ENCODE measurements at places on chromosomes 2 and 18.

DNA sequence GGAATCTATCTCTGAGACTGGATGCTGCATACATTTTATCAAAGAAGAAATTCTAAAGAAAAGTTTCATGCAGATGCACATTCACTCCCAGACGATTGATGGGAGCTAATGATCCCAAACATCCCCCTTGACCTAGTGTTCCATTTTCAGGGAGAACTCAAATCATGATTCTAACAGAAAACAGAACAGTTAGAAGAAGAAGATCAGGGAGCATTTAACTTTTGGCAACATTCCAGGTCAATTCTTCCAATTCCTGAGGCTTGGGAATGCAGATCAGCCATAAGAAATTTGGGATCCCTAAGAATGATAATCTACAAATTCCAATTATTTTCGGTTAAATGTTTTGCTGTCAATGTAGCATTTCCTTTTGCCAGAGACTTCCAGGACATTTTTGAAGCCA is 96.6 kb downstream of the CPO start:
- no peak for DNase-seq

DNA sequence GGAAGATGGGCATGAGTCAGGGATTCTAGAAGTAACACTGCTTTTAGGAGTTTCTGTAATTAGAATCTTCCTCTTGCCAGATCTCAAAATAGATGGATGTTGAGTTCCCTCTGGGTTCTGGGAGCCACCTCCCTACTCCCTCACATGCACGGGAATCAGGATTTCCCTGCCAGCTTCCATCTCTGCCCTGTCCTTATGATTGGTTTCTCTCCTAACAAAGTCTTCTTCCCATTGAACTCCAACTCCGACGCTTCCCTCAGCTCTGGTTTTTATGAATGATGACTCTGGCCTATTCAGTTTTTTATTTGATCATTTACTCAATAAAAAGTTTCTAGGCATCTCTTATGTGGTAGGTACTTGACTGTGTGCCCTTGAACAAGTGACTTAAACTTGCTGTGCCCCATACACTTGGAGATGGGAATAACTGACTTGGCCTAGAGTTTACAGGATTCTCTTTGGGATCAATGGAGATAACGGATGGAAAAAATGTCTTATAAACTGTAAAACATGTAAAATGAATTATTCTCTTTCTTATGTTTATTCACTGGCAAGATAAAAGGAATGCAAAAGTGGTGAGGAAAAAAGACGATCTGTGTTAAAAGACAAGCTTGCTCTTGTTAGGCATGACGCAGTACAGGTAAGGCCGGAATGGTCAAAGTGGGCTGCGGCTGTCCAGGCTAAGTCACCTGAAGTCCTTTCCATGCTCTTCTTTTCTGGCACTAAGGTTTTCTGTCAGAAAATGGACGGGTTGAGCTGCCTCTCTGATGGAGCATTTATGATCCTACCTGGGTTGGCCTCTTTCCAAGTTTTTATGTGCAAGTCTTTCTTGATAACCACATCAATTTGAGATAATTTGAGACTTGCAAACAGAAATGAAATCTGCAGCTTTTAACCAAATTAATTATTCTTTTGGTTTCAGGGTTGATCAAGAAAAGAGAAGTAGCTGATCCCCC is 199.6 kb downstream of the MYCN start:
- no peak for DNase-seq

DNA sequence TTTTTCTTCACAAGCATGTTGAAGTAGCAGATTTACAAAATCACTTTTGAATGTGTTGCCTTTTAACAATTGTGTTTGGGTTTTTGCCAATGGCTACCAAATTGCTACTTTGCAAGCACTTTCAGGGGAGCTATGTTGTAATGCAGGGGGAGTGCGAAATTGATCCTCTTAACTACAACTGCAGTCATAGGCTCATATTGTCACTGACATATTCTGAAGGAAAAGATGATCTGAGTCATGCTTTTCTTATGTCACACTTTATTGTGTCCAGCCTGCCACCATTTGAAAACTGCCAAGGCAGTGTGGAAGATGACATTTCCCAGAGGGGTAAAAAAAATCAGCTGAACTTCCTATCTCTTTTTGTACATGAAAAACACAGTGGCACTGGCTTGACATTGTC is 74.9 kb downstream of the GPD2 start:
- DNase-seq = no peak

DNA sequence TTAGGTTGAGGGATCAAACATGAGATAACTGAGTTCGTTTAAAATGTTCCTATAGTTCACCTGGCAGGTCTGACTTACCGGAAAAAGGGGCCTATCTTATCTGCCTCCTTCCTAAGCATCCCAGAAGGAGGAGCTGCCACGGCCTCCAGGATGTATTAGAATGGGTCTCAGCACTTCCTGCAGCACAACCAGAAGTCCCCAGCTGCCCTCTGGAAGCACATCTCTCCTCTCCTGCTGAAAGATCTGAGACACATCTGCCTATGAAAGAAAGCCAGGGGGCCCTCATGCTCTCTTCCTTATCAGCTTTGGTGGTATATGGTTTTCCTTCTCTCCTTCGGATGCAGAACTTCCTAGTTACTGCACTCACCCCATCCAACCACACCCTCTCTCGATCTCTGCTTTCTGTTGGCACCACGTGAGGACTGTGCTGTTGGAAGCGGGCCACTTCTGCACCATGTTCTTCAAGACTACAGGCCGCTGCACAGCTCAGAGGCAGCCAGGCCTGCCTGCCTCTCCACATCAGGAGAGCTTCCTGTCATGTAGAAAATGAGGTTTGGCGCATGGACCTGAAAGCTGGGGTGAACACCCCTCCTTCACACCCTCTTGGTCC is 6.5 kb downstream of the IGFBP5 start:
- no peak for DNase-seq

DNA sequence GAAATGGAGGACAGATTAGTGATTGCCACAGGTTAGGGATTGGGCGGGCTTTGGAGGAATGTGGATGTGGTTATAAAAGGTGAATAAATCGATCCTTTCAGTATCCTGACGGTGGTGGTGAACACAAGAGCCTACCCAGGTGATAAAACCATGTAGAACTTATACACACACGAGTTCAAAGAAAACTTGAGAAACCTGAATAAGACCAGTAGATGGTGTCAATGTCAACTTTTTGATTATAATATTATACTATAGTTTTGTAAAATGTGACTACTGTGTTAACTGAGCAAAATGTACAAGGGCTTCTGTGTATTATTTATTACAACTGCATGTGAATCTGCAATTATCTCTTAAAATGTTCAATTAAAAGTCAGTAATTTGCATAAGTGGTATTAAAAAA is 136.3 kb downstream of the ERBB4 start:
- DNase-seq = no peak

DNA sequence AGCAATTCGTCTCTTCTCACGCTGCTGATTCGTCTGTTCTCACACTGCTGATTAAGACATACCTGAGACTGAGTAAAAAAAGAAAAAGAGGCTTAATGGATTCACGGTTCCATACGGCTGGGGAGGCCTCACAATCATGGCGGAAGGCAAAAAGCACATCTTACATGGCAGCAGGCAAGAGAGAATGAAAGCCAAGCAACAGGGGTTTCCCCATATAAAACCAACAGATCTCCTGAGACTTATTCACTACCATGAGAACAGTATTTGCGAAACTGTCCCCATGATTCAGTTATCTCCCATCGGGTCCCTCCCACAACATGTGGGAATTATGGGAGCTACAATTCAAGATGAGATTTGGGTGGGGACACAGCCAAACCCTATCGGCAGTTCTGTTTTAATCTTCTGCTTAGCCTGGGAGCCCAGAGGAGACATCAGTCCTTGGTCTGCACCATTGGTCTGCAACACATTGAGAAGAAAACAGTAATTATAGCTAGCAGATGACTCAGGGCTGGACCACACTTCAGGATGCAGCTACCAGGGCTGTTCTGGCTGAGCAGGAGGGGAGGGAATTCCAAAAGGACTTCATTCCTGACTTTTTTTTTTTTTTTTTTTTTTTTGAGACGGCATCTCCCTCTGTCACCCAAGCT is 69.4 kb downstream of the CABLES1 start:
- no peak for DNase-seq

DNA sequence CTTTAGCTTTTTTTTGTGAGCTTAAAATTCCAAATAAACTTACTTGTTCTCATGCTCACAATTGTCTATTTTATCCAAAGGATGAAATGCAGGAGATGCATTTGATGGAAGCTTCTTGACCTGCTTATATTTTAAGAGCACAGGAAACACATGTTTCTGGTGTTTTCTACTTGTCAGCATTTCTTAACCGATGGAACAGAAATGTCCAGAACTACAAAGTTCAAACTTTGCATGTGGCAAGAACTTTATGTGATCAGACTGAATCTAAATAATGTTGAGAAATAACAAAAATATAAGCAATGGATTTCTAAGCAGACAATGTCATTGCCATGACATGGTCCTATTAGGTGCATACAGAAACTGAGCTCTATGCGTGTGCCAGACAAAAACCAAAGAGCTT is 9.9 kb upstream of the CTLA4 start:
- DNase-seq = no peak

- no peak for DNase-seq
Observed at GRCh38 chr2:68284896-68285295, 32.6 kb upstream of the PPP3R1 start.

DNA sequence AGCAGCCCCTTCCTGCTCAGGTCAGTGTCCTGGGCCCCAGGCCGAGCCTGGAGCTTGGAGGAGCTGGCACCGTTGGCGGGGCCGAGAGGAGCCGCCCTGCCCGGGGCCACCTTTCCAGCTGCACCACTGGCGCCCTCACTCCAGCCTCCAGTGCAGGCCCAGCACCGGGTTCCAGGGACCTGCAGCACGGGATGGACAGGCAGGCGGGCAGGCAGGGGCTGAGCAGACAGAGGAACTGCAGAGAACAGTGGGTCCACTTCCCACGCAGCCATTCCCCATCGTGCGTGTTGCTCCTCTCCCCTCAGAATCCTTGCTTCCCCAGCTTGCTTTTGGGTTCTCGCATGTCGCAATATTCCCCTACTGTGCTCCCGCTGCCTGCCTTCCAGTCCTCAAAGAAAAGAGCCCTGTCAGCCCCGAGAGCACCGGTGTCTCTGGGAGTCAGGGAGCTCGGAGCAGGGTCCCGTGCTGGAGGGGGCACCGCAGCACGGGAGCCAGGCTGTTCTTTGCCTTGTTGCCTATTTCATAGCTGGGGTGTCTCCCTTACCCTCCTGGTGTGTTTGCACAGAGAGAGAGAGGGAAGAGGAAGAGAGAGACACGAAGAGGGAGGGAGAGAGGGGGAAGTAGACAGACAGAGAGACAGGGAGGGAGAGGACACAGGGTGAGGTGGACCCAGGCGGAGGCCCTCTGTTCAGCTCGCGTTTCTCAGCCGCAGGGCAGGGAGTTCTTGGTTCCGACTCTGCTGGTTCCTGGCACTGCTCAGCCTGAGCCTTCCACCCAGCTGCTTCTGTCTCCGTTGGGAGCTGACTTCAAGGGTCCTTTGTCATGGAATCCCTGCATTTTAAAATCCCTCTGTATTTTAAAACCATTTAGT is 126.0 kb downstream of the MBP start:
- DNase-seq = no peak

DNA sequence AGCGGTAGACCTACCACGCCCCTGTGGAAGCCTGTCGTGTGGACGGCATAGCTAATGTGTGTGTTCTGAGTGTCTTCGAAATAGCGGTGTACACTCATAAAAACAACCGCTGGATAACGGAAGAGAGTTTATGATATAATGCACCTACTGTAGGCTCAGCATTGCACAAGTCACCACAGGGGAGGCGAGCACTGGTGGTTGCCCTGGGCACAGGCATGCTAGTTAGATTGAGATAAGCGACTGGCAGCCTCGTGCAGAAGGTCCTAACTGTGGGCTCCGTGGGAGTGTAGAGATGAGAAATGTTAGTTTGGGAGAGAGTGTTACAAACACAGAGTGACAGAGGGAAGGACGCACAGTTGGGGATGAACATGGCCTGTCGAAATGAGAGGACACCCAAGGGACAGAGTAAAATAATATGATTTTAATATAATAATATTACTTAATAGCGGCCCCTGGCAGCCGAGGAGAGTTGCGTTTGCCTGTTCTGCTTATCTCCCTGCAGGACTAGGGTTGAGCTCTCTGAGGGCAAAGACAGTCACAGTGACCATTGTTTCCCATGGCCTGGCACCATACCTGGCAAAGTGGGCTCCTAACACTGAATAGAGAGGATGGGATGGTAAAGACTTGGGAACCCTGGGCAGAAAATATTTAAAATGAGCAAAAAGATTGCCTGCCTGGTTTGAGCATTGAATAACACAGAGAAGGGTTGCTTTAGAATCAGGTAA is 204.2 kb downstream of the GBX2 start:
- DNase-seq = no peak

DNA sequence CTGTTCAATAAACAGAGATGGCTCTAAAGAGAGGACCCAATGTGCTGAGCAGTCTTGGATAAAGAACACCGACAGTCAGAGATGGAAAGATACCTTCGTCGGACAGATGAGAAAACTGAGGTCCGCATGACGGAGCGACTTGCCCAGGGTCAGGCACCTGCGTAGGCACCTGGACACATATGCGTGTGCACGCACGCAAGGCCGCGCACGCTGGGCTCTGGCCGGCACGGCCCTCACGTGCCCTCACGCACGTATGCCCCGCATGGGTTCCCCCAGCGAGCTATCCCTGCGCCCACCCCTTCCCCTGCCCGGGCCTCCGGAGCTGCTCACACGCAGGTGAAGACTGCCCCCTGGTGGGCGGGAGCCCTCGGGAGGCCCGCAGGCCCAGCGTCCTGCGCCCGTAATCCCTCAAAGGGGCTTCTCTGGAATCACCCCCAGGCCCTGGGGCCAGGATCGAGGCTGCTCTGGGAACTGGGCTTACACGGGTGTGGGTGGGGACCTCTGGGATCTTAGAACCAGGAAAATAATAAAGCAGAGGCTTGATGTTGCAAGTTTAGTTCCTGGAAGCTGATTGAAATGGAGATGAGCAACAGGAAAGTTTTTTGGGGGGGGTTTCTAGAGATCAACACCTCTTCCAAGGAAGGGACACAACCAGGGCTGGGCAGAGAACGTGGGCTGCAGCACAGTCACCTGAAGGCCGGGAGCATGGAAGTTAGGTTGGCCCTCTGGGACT is 246.3 kb downstream of the TNS1 start:
- peak; percentile 72 for DNase-seq

DNA sequence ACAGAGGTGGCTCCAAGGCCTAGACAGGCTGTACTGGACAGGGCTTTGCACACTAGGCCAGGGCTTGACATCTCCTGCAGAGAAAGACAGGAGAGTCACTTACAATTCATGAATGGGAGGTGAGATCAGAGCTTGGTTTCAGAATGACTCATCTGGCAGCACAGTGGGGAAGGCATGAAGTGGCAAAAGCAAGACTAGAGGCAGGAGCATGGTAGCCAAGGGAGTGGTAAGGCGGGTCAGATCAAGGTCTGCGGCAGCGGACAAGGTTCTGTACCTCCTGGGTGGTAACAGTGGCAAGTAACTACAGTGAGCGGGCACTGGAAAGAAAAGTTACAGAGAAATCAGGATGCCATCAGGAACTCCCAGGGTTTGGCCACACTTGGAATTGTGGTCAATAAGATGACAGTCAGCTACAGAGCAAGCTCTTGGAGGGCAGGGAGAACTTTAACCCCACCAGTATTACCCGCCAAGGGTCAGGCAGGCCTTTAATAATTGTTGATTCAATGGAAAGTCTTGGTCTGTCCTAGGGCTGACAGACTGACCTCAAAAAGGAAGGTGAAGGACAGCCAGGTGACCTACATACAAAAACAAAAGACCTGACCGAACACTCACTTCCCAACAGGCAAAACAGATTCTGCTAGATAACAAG is 5.7 kb downstream of the MCFD2 start:
- peak; percentile 51 for DNase-seq

All from activated naive CD4-positive, alpha-beta T cell treated with anti-CD3 and anti-CD28 coated beads, Interleukin-2, amount 10 ng/mL, durations not matched to agents 7 days and 5 days (primary cell).